NCI-H526 (cell line): ENCODE measurements at places on chromosomes 4 and X.
A peak's percentile ranks its signal among the peaks of the same experiment; 100 is the strongest.

GRCh38 chr4:152308951-152309350 lies 226.9 kb downstream of the FBXW7 start:
- DNase-seq = peak; percentile 91

DNA sequence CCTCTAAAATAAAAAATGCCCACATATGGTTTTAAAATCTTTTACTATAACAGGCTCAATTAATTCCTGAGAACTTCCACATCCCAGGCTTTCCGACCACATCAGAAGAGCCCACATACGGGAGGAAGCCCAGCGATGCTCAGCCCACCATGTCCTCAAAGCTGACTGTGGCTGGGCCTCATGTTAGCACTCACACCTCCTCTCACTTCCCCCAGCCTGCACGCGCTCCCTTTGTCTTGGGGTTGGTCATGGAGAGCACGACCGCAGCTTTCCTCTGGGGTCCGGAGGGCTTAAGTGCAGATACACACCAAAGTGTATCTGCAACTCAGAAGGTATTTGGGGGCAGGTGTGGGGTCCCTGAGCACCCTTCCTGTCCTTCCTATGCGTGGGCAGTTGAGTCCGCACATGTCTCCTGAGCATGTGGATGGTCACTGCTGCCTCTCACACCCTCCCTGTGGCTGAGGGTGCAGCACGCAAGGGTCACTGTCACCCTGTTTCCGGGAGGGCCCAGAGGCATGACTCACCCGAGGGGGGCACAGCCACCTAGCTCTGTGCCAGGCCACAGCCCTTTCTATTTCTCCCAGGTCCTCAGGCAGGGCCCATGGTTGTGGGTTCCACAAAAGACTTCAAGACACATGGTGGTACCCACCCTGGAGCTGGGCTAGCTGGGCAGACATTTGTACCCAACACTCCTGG lies 21.2 kb downstream of the WDR1 start:
- DNase-seq = no peak

- DNase-seq = no peak
Observed at GRCh38 chr4:113355550-113356371, 306.3 kb downstream of the ANK2 start.

DNA sequence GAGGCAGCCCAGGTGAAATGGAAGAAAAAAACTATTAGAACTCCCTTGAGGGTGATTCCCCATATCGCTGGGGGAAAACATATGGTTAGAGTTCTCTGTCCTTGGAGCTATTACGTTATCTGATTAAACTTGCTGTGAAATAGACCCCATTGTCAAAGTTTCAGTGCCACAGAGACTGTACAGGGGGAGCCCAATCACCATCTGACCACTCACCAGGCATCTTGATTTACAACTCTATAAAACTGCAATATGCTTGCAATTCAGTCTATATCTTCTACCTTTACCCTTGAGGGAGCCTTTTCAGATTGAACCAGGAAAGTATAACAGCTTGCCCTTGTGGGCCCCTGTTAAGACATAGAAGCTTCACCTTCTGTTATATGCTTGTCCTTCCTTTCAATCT lies 18.2 kb downstream of the TMEM255A start:
- DNase-seq = no peak

DNA sequence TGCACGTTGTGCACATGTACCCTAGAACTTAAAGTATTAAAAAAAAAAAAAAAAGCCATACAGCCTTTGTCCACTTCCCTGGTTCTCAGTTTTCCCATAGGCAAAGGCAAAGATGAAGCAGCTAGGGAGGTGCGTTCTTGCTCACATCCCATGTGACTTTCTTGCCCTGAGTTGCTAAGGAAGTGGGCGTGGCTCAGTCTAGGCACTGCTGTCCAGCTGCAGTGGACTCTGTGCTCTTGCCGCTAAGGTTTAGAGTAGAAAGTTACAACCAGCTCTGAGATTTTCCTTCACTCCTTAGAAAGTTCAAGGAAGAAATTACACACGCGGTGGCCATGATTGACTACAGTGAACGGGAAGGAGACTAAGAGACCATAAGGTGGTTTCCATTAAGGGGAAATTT lies 144.7 kb downstream of the NAA11 start:
- no peak for DNase-seq

GRCh38 chrX:154730253-154730891 lies 20.5 kb downstream of the GAB3 start:
- no peak for DNase-seq
